ENCODE measurements at places on chromosomes 4 and X.
A peak's percentile ranks its signal among the peaks of the same experiment; 100 is the strongest.

DNA sequence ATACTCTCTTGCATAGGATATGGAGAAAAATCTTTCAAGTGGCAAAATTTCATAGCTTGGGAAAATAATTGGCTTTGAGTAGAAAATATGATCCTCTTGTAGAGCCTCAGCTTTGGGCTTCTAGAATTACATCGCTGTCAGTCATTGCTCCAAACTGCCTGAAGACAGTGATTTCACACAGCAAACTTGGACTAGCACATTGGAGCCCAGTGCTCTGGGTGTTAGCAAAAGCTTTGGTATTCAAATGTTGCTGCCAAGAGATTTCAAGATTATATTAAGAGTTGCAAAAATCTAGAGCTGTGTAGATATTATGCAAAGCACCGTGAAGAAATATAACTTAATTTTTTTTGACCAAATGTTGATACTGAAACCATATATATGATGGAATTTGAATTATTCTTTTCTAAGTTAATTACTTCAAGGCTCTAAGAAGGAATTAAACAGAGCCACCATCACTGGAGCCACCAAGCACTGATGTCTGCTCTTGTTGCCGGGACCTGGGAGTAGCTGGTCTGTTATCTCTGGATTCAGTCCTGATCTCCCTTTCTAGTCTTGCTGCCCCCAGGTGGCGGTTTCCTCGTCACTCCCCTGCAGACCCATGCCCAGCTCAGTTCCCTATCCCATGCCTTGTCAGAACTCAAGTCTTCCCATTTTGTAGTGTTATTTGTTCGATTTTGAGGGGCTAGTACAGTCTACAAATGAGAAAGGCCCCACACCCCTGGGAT, 260.7 kb upstream of the SFRP2 start:
- DNase-seq = peak; percentile 0

DNA sequence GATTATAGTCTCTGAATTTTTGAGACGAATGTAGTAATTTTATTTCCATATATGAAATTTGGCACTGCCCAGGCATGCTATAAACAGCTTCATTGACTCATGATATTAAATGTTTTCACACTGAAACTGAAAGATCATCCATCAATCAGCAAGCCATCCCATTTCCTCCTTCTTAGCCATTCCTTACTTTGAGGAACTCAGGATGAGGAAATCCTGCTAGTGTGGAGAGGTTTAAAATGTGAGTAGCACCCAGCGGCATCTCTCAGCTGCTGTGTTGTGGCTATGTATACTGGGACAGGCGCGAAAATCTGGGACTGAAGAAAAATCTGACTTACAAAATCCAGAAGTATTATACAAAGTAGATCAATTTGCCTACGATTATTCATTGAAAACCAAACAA, 52.1 kb downstream of the PTCHD1 start:
- no peak for DNase-seq

DNA sequence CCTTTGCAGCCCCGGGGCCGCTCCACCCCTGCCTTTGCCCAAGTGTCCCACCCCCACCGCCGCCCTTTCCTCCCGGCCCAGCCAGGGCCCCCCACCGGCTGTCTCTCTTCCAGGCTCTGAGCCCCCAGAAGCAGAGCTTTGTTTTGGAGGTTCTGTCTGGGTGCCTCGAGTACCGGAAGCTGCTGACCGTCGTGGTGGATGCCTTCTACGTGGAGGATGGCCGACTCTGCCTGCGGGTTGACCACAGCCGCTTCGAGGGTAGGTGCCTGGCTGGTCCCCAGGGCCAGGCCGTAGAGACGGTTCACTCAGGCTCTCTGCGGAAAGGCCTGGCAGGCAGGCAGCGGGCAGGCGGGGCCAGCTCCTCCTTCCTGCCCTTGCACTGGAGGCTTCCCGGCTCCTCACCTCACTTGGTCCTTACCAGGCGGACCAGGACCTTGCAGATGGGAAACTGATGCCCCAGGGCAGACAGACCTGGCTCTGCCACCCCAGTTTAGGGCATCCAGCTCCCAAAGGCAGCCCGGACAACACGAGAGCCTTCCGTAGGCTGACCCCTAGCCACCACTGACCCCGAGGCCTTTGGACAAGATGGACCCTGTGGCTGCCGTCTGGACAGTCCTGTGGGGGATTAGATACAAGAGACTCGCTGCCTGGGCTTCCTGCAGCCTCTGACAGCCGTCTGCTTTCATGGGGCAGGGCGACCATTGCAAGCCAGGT, 18.2 kb downstream of the CFAP99 start:
- DNase-seq = no peak

- no peak for DNase-seq
Observed at GRCh38 chr4:35541888-35542213, 702.5 kb downstream of the ARAP2 start.

DNA sequence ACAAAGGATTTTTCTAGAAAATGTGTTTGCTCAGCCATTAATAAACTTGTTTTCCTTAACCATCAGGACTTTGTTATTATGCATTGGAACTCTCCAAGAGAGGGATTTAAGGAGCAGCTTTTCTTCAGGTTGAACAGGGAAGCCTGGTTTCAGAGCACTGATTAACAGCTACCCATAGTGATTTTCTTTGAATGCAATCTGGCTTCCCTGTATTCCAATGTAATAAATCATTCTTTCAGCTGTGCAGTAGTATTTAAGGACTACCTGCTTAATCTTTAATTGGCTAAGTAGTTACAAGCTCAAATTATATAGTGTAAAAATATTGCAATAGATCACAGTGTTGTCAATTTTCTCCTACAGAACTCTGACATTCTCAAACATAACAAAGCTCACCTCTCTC, 77.5 kb downstream of the TMEM156 start:
- DNase-seq = no peak

DNA sequence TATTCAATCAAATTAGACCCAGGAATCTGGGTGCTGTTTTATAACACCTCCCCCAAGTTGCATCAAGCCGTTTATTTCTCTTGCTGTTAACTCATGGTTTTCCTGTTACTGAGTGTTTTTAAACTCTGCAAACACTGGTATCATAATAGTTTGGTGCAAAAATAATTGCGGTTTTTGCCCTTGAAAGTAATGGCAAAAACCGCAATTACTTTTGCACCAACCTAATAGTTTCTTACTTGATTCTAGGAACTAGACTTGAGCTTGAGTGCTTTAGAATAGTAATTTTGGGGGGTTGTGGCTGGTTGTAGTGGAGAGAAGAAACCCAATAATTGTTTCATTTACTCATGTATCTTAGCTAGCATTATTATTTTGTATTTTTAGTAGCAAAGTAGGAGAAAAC, 156.6 kb downstream of the FHIP1A start:
- DNase-seq = no peak

- DNase-seq = no peak
Observed at GRCh38 chr4:39685990-39686389, 11.9 kb upstream of the UBE2K start.

DNA sequence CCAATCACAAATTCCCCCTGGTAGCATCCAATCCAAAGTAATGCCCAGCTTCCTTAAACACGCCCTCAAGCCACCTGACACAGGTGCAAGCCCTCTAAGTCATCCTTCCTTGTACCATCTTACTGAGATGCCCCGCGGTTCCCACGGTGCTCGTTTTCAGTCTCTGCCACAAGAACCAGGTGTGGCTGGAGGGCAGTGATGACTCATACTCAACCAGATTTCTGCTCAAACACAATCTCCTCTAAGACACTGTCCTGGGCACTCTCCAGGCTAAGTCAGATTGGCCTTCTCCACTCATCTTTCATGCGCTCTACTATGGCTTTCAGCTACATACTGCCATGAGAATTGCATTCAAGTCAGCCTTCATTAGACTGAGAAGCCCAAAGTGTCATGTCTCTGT, 3.5 kb downstream of the SH3KBP1 start:
- DNase-seq = no peak

DNA sequence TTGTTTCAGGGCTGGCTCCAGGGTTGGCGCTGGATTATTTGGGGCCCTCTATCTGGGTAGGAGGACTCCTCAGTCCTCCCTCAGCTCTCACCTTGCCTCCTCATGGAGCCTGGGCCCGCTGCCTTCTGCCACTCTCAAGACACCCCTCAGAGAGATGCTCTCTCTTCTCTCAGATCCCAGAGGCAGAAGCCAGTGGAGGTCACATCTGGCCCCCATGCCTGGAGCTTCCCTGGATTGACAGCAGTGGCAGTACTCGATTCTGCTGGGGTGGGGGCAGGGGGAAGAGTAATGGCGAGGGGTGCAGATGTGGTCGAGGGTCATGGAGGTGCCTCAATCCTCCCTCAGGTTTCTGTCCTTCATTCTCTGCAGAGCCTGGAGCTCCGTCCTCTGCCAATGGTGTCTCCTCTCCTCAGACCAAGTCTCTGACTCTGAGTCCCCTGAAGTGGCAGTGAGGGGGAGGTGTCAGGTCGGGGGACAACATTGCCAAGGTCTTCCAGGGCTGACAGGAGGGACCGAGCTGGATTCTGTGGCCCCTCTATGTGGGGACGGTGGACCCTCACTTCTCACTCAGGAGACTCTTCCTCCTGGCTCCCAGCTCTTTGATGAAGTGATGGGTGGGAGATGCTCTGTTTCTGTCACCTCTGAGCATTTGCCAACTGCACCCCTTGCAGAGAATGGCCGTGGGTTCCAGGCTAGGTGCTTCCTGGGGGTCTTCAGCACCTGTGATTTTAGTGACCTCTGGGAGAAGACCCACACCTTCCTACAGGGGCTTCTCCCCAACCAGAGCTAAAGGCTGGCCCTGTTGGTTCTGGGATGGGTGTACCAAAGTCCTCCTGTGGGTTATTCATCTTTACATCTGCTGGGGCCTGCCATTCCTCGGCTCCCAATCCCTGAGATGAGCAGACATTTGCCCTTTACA, 10.9 kb upstream of the HSFX1 start:
- no peak for DNase-seq

GRCh38 chr4:101471201-101471600, 123.9 kb upstream of the PPP3CA start:
- no peak for DNase-seq

DNA sequence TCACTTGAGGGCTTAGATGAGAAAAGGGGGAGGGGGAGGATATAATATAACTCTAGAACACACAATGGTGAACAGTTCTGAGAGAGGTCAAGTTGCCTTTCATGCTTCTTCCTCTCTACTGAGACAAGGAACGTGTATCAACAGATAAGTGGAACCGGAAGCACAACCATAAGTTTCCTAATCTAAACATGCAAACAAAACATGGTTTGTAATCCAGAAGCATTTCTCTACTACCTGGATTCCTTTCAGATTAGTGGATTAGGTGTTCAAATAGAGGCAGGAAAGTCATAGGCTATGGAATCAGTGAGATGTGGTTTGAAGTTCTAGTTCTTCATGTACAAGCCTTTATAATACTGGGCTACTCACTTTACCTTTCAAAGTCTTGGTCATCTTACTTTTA, 460.6 kb downstream of the IDS start:
- no peak for DNase-seq
